ENCODE measurements at places on chromosomes 13 and 19.
A peak's percentile ranks its signal among the peaks of the same experiment; 100 is the strongest.

DNA sequence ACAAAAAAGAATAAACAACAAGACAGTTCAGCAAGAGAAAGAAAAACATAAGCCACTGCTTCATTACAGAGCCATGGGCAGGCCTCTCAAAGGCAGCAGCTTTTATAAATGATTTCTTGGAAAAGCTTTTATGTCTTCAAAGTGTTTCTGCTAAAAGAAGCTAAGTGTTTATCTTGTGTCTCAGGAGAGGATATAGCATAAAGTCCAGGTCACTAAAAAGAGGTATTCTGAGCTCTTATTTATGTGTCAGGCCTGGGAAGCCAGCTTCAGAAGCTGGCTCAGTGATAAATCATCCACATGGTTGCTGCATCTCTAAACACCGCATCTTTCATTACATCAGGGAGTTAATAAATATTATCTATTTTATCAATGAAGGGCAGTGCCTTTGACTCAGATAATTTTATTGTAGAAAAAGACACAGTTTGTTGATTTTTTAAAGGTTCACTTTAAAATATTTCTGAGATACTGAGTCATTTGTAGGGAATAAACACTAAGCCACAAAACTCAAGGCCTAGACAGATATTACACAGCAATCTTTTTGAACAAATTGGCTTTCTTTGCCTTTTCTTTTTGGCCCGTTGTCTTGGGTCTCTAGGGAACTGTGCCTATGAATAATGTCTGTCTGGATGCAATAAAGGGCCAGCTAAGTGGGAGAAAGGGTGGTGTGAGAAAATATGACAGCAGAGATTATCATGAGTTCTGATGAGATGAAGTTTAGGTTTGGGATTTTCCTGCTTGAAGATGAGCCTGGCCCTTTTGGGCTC lies 1086.6 kb downstream of the UQCRFS1 start:
- no peak for DNase-seq

- DNase-seq = no peak
These were observed 1.1 kb upstream of the PLVAP start for GRCh38 chr19:17378271-17378670.

GRCh38 chr13:77687799-77688198 lies 9.7 kb upstream of the SLAIN1 start:
- no peak for DNase-seq

DNA sequence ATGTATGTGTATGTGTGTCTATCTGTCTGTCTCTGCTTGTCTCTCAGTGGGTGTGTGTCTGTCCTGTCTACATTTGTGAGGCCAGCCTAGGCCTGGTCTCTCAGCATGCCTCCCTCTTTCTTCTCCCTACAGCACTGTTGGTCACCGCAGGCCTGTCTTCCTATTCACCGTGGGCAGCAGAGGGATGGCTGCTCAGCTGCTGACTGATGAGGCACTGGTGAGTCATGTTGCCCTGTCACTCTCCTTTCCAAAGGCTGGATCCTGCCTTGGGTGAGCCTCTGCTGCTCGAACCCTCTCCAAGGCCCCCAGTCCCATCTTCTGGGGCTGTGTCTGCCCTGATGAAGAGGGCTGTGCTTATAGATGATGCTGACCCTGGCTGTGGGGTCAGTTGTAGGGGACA lies 6.3 kb downstream of the ZNF71 start:
- no peak for DNase-seq

DNA sequence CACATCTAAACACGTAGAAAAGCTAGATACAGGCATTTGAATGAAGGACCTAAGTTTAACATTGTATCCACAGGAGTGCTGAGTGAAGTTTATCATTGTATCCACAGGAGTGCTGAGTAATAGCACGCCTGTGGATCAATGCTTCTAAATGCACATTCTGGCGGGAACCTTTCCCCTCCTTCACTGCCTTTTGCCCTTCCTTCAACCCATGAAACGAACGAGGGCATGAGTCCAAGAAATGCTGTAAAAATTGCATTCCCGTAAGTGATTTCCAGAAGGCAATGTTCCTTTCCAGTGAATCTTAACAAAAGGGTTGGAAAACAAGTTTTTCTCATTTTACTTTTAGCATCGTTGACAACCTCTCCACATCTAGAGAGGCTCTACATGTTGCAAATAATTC lies 88.1 kb downstream of the ZDHHC20 start:
- no peak for DNase-seq

DNA sequence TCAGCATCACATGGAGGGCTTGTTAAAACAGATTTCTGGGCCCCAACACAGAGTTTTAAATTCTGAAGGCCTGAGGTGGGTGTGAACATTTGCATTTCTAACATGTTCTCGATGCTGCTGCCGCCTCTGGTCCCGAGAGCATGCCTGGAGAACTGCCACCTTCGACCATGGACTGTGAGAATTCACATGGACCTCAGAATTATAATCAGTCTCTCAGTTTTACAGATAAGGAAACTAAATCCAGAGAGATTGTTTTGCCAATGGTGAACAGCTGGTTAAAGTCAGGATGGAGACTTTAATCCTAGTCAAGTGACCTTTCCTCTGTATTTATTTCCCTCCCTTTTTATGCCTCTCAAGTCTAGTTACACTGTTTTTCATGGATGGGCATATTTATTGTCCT lies 14.7 kb downstream of the ALOX5AP start:
- DNase-seq = no peak

DNA sequence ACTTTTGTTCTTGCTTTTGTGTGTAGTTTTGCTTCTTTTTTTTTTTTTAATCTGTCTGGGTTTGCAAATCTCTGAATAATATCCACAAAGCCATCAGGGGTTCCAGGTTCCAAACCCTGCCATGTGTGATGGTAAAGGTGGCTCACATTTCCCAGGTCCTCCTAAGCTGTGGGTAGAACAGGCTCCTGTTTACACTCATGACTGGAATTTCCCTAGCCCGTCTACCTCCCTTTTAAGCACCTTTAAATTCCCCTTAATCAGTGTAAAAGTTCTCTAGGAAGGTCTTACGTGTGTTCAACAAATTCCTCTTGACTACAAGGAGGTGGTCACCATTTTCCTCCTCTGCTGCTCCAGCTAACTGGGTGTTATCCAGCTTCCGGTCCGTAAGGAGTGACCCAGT lies 62.8 kb downstream of the EFNB2 start:
- DNase-seq = no peak

- no peak for DNase-seq
These were observed 21.7 kb upstream of the RXFP2 start for GRCh38 chr13:31717583-31717982.

DNA sequence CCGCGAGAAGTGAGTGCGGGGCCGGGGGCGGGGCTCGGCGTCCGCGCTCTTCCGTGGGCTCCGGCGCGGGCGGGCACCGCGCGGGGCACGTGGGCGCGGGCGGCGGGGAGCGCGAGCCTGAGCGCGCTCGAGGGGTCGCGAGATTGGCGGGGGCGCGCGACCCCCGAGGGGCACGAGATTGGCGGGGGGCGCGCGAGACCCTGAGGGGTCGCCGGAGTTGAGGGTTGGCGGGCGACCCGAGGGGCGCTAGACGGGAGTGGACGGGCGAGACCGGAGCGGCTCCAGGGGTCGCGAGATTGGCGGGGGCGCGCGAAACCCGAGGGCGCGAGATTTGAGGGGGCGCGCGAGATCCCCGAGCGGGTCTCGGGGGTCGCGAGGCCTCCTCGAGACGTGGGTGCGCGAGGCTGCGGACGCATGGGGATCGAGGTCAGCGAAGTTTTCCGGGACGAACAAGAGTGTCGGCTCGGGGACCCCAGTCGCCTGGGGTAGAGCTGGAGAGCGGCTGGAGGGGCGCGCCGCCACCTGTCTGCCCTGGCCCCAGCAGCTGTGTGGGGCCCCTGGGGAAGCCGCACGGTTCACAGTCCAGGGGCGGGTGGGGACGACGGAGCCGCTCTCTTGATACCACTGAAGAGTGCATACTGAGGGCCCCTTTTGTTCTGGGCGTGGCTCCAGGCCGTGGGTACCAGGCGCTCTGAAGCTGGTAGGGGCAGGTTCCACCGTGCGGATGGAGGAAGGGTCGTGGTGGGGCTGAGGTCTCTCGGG lies 682 bp downstream of the SSBP4 start:
- peak; percentile 56 for DNase-seq

- no peak for DNase-seq
These were observed 126.7 kb downstream of the SOX1 start for GRCh38 chr13:112193463-112194166.

Data from BE2C (cell line).